Left cardiac atrium (tissue), 4 donors: ENCODE measurements at places on chromosomes 4 and X. TPM values are rescaled to one million over a fixed set of nuclear protein-coding genes. Genes with fewer than 3 reads are reported as not detected.

The NLGN4X gene
- total RNA-seq: 6.4 TPM

The SMR3B gene
- total RNA-seq: not detected

The DHX15 gene
- 87.3 TPM for total RNA-seq

- DNase-seq: peak; percentile 26
Measured at GRCh38 chrX:111467896-111468295, 43.5 kb upstream of the SERTM2 start.

DNA sequence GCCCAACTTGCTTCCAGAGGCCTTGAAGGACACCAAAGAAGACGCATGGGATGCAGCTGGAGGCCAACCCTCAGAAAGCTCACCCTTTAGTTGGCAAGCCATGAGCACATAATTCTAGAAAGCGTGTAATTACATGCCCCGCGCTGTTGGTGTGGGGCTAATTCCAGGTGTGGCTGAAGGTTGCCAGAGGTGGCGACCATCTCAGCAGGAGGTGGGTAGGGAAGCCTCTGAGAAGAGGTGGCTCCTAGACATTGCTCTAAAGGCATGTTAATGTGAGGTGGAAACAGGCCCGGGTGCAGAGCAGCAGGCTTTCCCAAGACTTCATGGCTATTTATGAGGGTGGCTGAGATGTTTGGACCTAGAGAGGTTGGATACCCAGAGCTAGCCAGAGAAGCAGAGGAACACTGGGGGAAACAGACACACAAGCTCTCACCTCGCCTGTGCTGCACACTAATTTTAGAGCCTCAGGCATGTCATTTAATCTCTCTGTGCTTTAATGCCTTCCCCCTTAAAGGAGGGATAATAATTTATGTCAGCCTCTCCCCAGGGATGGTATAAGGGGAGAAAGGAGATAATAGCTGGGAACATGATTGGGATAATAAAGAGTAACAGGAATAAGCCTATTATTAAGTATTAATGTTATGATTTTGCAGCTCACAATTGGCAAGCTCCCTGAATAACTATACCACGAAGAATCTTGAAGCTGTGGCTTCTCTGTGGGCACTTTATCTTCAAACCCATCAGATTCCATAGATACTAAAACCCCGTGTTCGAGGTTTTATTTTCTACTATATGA is 60.0 kb upstream of the HELT start:
- DNase-seq: no peak

- DNase-seq: no peak
Measured at GRCh38 chr4:154609532-154609931, 2.9 kb downstream of the FGG start.

- DNase-seq: peak; percentile 58
Measured at GRCh38 chr4:11503166-11503565, 74.5 kb upstream of the HS3ST1 start.

DNA sequence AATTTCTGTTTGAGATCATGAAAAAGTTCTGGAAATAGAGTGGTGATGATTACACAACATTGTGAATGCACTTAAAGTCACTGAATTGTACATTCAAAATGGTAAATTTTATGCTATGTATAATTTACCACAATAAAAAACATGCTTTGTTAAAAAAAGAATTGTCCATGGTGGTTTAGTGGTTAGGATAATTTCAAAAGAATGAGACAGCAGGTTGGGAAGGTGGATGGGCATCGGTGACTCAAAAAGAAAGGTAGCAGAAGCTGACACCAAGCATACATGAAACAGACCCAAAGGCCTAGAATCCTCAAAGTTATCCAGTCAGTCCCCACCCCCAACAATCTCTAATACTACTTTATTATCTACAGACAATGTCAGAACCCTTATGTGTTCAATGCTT is 91.1 kb downstream of the MSN start:
- DNase-seq: no peak

- DNase-seq: no peak
Measured at GRCh38 chrX:100368167-100368566, 41.9 kb downstream of the PCDH19 start.
